Ascending aorta (tissue), 2 donors: ENCODE measurements at places on chromosomes 7 and 10.

- no peak for DNase-seq
These were observed 117.8 kb downstream of the TRRAP start for GRCh38 chr7:98996150-98996552.

DNA sequence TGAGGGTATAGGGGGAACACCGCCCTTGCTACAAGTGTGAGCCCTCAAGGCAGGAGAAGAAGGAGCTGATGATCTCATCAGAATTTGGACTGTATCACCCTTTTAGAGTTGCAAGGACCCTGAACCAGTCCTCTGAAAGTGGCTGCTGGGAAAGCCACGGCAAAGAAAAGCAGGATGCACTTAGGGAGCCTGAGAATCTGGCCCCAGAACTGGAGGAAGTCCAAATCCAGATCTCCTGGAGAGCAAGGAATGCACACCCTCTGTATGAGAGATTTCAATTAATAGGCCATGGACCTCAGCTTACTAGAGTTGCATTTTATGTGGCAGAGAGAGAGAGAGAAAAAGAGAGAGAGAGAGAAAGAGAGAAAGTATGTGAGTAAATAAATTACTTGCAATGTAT is 662.9 kb downstream of the CCSER2 start:
- no peak for DNase-seq

DNA sequence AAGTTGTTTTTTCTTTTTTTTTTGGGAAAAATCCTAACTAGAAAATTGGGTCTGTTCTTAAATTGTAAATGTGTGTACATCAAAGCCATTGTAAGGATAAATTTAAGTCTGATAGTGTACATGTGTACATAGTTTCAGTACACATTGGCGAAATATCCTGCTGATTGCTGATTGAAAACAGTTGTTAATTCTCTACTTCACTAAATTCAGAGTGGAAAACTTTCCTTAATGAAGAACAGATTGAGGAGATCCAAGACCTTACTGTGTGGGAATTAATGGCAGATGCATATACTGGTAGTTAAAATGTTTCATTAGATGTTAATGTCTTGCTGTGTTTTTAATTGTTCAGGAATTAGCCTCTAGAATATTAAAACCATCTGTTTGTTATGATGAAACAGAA is 506.0 kb downstream of the AUTS2 start:
- DNase-seq = no peak

DNA sequence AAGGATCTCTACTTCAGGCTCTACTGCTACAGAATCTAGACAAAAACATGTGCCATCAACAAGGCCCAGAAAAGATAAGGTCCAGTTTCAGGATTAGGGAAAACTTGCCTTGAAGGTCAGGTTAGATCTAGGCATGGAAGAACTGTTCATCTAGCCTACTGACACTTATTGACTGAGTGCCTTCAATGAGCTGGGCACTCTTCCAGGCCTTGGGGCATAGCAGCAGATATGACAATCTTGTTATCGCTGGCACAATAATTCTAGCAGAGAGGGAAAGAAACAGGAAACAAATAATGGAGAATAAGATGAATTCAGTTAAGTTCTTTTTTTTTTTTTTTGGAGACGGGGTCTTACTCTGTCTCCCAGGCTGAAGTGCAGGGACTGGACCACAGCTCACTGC is 71.6 kb downstream of the ADCYAP1R1 start:
- no peak for DNase-seq

DNA sequence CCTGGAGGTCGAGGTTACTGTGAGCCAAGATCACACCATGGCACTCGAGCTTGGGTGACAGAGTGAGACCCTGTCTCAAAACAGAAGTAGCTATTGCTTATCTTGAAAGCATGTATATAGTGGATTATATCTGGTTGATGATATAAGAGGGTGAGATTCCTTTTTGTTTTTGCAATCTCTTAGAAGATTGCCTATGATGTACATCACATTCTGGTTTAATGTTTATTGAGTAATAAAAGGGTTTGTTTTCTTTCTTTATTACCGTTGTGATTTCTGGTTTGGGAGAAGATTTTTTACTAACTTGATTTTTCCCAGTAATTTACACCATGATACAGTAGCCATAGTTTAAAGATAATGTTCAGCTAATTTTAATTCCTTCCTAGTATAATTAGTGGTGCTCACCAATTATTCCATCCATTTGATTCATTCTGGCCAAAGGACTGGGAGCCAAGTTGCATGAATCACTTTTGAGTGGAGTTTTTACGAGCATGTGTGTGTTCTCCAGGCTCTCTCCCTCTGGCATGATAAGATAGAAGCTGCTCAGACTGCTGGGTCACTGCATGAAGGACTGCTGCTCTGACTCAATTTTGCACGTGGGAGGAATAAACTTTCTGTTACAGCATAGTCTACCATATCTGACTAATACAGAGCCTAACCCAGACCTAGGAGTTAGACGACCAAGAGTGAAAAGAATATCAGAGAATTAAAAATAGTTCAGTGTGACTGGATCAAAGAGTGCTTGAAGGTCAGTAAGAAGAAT is 13.5 kb upstream of the TSPAN13 start:
- no peak for DNase-seq
